ENCODE measurements at places on chromosomes 5 and 9. TPM values are rescaled to one million over a fixed set of nuclear protein-coding genes. Genes with fewer than 3 reads are reported as not detected.

The FEM1C gene
- 8.3 TPM for total RNA-seq

The PAIP1 gene
- 90.4 TPM for total RNA-seq

The IFNA13 gene
- not detected for total RNA-seq

The WDR31 gene
- 1.2 TPM for total RNA-seq

The CEP78 gene
- 29.9 TPM for total RNA-seq

The CFAP157 gene
- 0.30 TPM for total RNA-seq

The KIF4B gene
- 0.03 TPM for total RNA-seq

Data from A375 (cell line).